ENCODE measurements at places on chromosomes 4 and X.

DNA sequence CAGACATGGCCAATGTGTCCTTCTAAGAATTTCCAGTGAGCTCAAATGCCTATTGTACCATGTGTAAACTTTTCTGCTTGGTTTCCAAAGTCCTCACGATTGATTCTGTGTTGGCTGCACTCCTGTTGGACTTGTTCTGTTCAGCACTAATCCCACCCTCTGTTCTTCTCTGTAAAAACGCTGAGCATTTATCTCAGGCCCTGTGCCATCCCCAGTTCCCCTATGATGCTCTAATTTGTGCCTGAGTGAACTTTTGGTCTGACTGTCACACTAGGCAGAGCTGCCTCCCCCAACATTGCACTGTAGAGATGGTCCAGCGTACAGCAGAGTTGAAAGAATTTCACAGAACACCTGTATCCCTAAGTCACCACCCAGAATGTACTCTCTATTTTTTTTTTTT, 76.1 kb upstream of the STS start:
- no peak for DNase-seq

GRCh38 chr4:117447925-117448324, 362.5 kb upstream of the TRAM1L1 start:
- DNase-seq: no peak

DNA sequence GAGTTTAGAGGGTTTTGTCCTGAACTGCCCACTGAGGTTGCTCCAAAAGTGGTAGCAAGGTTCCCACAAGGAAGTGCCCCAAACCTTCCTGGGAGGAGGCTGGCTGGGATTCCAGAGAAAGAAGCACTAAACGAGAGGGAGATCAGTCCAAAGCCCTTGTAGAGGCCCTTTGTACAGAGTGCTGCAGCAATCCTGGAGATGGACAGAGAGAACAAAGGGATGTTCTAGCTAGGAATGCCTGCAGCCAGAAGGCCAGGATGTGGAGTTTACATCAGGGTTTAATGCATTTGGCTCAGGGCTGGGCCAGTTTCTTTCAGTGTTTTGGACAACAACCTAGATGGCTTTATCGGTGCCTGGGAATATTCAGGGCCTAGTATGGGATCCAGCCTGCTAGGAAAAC, 2155.1 kb upstream of the AGA start:
- DNase-seq: no peak

- no peak for DNase-seq
These were observed 39.0 kb downstream of the JADE1 start for GRCh38 chr4:128848461-128848860.

DNA sequence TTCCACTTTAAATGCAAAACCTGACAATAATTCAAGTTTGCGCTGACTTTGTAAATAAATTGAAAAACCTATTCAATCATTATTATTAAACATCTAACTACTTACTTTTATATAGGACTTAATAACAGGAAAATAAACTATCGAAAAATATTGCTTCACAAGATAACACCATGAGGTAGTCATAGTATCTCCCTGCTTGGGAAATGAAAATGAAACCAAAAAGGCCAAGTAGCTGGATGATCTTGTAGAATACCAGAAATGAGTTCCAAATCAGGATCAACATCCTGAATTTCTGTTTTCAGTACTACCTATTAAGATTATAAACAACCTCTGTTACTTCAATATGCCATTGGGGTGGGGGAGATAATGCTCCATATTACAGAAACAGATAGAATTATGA, 58.9 kb downstream of the CHIC2 start:
- no peak for DNase-seq

DNA sequence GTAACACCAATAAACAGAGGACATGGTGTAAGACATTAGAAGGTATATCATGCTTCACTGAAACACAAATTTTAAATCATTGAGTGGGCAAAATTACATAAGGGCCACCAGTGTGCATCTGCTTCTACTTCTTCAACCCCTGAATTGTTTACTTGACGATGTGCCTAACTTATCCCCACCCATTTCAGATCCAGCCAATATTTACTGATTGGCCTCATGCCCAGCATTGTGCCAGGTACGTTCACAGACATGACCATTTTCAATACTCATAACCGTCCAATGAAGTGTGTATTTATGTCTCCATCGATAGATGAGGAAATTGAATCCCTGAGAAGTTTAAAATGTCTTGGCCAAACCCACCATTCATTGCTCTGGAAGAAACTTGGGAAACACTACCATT, 208.3 kb upstream of the MID1 start:
- no peak for DNase-seq

GRCh38 chr4:188904617-188905016, 765.4 kb downstream of the TRIML1 start:
- DNase-seq: no peak

GRCh38 chr4:54038056-54038455, 26.3 kb downstream of the CHIC2 start:
- DNase-seq: no peak

- no peak for DNase-seq
These were observed 86.3 kb downstream of the CEP44 start for GRCh38 chr4:174369985-174370384.

DNA sequence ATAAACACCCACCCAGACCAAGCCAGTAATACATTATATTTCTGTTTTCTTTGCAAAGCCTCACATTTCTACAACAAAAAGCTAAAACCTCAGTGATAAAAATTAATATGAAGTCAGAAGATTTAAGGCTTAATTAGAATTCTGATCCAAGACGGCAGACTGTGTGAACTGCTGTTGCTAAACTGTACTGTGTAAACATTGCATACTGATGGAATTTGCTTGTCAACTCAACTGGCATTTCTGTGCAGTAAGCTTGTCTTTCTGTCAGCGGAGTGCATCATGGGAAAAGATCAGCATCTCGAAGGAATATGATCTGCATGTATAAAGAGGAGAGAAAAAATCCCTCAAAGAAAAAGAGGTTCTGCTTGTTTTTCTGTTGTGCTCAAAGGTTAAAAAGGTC, 69.4 kb upstream of the SPANXB1 start:
- DNase-seq: no peak

GRCh38 chr4:108314900-108315589, 146.3 kb upstream of the LEF1 start:
- no peak for DNase-seq

DNA sequence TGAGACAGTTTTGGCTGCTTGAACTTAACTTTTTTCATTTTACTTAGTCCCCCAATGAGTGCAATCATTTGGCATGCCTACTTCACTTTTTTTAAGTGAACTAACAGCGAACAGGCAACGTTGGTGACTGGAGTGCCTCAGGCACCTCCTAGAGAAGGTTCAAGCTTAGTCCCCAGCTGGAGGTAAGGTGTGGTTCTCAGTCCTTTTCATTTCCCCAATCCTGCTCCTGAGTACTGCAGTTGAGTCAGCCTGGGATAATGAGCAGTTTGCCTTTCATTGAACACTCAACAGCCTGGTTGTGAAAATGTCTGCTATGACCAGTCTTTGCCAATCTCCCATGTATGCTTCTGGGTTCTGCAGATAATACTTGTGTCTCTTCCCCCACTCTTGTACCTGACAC, 109.5 kb downstream of the CDKL5 start:
- DNase-seq: no peak

DNA sequence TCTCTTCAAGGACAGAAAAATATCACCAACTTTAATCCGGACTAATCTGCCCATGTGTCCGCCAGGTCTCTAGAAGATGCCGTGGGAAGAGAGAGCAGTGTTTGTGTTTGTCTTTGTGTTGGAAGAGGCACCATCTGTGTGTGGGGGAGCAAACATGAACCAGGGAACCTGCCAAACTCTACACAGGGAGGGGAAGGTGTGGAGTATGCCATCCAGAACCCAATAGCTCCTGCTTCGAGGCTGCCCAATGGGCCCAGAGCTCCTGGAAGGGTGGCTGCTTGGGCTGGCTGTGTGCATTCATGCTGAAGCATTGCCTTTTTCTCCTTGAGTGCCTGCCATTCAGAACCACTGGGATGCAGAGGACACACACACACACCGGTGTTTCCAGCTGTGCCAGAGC, 536.2 kb downstream of the MID1IP1 start:
- DNase-seq: no peak

DNA sequence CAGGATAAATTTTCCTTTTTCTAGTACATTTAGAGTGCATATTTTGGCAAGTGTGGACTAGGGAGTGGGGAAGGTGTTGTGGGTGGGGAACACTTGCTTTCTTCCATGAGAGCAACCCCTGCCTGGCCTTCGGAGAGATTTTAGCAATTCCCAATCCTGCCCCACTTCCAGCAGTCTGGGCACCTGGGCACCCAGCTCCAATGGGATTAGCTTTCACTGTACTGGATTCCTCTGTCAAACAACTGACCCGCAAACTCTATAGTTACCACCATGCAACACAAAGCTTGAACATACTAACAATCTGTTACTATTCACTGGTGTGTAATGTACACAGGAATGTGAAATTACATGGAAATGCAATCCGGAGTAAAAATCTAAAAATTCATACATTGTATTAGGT, 50.3 kb downstream of the SH3RF1 start:
- no peak for DNase-seq

DNA sequence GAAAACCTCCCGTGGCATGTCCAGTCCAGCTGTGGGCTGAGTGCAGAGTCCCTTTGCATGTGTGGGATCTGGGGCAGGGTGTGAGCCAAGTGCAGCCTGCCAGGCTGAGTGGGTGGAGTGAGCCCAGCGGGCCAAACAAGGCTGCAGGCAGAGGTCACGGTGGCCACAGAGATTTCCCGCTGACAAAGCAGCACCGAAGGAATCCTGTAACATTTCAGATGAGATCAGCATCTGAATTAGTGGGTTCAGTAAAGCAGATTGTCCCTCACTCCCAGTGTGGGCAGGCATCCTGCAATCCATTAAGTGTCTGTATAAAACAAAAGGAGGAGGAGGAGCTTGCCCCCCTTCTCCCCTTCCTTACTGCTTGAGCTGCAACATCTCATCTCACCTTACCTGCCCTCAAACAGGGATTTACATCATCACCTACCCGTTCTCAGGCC, 324.4 kb downstream of the FAT4 start:
- DNase-seq: no peak

DNA sequence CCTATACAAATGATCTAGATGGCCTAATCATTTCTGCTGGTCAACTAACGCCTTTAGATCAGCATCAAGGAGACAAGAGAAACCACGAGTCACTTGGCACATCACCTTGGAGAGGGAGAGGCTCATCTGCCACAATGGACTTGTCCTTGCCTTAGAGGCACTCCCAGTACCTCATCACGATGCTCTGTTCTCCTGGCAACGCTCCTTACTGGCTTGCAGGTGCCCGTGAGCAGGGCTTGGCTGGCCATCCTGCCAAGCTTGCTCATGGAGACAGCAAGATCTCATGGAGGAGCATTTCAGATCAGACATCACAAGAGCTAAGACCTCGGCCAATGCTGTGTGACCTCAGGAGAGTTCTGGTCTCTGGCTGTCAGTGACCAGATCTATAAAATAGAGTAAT, 2.7 kb upstream of the SMIM20 start:
- no peak for DNase-seq

GRCh38 chr4:121155893-121156292, 8.2 kb downstream of the TNIP3 start:
- DNase-seq: peak; percentile 40

DNA sequence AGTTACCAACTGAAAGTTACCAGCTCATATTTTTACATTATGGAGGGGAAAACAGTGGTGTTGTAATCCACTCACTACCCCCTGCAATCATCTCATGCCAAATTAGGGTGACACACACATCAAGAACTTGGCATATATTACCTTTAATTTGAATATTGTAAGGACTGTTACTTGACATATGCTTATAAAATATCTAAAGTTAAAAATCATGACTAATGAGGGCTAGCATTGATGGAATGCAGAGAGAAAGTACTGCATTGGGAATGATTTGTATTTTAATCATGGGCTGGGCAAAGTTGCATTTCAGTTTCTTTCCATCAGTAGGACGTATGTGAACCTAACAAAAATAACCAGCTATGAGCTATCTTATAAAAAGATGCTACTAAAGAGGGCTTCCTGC, 517.5 kb upstream of the GRIA3 start:
- DNase-seq: no peak

GRCh38 chr4:101274888-101275752, 72.2 kb downstream of the PPP3CA start:
- DNase-seq: no peak

DNA sequence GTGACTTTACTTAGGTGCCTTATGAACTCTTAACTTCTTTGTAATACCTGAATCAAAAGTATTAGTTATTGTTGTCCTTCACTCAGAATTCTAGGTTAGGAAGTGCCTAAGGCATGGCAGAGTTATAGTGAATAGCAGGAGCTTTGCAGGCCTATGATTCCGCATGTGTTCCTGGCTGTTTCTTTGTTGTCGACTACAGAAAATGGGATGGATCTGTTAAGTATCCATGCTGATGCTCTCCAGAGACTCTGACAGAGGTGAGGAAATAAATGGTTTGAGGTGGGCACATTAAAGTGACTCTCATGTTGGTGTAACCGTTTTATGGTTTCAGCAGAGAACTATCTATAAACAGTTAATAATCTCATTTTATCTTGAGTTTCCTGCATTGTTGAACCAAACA, 1601.3 kb downstream of the PCDH7 start:
- no peak for DNase-seq

- DNase-seq: no peak
These were observed 54.5 kb downstream of the POLA1 start for GRCh38 chrX:24748196-24748595.

DNA sequence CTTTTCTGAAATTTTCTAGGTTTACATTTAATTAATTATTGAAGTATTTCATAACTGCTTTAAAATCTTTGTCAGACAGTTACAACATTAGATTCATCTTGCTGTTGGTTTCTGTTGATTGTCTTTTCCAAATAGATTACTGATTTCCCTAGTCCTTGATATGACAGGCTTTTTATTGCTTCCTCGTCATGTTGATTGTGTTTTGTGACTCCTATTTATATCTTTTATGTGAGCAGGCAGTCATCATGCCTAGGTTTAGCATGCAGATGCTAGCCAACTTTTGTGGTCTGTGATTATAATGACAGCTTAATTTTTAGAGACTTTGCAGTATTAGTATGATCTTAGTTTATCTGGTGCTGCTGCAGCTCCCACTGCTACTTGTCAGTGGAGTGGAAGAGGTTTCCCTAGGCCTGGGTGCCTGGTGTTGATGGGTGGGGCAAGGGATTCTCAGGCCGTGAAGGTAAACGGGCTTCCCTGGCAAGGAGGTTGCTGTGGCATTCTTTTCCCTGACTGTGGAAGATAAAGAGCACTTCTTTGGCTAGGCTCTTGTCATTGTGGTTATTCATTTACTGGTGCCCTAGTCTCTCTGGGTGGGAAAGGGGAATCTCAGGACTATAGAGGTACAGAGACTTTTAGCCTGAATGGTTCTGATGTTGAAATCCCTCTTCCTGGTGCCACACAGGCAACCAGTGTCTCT, 65.7 kb downstream of the SERPINA7 start:
- DNase-seq: no peak

- no peak for DNase-seq
These were observed 941.2 kb upstream of the TENM3 start for GRCh38 chr4:181301735-181302710.

DNA sequence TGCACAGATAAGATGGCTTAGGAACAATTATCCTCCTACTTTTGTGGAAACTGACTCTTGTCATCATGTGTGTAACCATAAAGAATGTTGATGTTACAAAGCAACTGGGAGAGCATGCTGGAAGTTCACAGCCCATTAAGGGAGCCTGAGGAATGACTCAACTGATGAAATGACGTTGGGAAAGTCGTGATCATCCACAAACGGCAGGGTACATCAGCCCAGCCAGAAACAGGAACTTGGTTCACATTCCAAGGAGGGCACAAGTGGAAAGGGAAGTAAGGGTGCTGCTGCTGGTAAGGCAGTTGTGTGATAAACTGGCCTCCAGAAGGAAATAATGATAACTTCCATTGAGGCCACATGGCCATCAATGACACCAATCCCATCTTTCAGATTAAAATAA, 6.7 kb downstream of the TEC start:
- no peak for DNase-seq
